Right lung (tissue), 10 donors: ENCODE measurements at places on chromosomes 11 and 22. TPM values are rescaled to one million over a fixed set of nuclear protein-coding genes. Genes with fewer than 3 reads are reported as not detected.

DNA sequence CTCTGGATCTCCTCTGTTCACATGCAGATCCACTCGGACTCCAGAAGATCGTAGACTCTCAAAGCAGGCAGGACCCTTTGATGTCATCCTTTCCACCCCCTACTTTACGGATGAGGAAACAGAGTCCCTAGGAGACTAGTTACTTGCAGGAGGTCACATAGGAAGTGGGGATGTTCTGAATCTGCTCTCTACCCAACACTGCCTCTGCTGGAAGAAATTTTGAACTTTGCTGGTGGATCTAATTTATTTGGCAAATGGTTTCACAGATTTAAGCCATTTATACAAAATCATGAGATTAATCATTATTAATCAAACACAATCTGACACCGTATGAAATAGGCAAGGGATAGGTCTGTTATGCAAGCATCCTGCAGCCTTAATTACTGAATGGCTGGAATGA is 55.0 kb upstream of the USP47 start:
- DNase-seq = peak; percentile 19

DNA sequence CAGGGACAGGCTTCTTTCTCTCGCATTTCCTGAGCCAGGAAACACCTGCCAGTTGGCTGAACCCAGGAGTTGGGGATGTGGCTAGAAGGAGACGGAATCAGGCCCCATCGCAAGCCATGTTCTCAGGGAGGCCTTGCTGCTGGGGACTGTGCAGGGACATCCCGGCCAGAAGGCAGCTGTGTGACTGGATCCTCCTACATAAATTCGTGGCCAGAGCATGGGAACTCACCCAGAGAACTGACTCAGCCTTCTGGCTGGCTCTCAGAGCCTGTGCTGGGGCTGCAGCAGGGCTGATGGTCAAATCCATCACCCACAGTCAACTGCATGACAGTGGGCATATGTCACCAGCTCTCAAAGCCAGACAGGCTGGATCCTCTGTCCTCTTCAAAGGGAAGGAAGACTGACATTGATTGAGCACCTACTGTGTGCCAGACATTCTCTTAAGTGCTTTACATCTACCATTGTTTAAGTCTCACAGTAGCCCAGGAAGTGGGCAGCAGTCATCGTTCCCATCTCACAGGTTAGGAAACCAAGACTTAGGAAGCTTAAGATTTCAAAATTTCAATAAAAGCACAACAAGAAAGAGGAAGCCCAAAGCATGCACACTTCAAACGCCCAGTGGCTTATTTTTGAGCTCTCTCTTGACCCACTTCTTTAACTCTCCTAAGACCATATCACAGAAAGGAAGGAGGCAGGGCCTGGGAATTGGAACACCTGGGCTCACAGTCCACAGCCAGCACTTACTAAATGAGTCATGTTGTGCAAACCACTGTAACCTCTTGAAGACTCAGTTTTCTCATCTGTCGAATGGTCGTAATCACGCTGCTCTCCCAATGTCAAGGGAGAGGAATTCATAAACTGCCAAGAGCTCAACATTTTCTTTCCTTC is 30.9 kb upstream of the CACNG2 start:
- DNase-seq = no peak

DNA sequence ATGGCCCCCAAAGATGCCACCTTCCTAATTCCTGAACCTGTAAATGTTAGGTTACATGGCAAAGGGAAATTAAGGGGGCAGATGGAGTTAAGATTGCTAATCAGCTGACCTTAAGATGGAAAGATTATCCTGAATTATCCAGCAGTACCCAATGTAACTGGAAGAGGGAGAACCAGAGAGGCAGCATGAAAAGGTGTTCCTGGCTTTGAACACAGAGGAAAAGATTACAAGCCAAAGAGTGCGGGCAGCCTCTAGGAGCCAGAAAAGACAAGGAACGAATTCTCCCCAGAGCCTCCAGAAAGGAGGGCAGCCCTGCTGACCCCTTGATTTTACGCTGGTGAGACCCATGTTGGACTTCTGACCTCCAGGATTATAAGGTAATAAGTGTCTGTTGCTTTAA is 15.1 kb upstream of the THRSP start:
- DNase-seq = no peak

DNA sequence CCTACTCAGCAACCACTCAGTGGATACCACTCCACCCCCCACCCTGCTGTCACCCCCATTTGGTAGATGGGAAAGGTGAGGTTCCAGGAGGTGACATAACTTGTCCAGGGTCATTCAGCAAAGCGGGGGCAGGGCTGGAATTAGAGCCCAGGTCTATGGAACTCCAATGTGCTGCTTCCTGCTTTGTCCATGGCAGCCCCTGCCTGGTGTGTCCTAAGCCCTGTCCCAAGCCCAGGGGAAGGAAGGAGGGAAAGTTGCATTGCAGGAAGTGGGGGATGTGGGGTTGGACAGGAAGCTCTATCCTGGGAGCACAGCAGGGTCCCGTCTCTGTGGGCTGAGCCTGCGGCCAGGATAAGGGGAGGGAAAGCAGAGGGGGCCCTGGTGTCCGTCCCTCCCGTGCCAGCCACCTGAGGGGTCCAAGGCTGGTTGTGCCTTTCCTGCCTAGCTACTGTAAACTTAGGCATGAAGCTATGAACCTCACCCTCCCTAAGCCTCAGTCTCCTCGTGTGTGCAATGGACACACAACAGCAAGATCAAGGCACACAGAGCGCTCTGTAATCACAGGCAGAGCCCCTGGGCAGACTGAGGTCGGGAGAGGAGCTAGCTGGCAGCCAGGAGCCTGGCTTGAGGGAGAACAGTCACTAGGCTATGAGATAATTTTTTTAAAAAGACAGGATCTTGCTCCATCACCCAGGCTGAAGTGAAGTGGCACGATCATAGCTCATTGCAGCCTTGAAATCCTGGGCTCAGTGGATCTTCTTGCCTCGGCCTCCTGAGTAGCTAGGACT is 12.9 kb downstream of the GAL3ST1 start:
- no peak for DNase-seq

DNA sequence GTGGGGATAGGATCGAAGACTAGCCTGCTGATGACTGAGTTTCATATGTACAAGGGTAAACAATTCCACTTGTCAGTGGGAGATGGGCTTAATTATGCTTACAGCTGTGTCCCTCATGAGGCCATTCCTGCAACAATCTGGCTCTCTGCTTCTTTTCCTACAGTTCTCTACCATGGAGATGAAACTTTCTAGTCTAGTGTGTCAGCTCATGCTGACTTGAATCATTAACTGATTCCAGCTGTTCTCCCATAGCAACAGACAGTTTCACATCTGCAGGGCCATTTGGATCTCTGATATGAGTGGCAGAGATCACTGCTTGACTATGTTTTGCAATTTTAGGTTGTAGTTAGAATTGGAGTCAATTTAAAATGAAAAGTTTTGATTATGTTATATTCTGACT is 1251.7 kb upstream of the RAG2 start:
- DNase-seq = peak; percentile 22

DNA sequence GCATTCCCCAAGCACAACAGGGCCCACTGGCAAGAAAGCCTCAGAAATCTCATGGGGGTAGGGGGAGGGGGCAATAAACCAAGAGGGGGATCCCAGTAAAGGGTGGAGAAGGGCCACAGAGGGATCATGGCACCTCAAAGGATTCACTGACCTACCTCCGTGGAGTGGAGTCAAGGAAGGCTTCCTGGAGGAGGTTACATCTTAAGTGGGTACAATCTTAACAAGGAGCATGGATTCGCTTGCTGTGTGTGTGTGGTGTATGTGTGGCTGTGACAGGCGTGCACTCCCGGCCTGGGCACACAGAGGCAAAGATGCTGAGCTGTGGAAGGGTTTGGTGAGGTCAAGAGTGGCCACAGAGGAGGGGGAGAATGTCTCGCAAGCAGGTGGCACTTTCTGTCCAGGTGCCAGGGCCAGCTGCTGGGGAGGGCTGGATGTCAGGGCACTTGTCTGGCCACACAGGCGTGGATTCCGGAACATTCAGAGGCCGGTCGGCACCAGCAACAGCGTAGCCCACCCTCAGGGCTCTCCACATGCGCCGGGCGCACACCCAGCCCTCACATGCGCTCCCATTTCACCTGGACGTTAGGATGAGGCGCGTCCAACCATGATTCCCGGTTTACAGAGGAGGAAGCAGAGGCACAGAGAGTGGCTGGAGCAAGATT is 43.3 kb downstream of the WNT7B start:
- DNase-seq = no peak

GRCh38 chr11:78564490-78565467 is 9.9 kb downstream of the NARS2 start:
- no peak for DNase-seq

- DNase-seq = peak; percentile 47
Observed at GRCh38 chr22:50403701-50404101, 60.6 kb downstream of the PPP6R2 start.

GRCh38 chr11:73983741-73984538 is 1.3 kb upstream of the UCP2 start:
- no peak for DNase-seq

GRCh38 chr11:61087426-61088119 is 14.7 kb upstream of the CD5 start:
- DNase-seq = no peak

GRCh38 chr22:21051831-21052400 is 6.2 kb downstream of the LRRC74B start:
- no peak for DNase-seq

DNA sequence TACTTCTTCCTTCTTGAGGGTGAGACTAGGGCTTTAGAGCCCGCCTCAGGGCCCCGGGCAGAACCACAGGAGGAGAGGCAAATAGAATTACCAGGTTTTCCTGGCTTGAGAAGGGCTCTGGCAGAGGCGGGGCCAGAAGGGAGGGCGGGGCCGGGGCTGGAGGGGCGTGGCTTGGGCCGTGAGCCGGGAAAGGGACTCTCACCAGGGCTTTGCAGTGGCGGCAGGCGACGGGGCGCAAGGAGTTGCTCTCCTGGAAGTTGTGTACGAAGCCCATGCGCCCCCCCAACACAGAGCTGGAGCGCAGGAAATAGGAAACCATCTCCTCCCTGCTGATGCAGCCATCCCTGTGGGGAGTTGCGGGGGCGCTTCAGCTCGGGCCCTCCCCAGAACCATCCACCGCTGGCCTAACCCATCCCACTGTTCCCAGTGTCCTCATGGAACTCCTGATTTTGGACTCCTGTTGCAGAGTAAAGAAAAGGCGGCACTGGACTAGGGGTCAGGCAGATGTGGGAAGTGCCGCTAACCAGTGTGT is 6.9 kb upstream of the NRXN2 start:
- no peak for DNase-seq

DNA sequence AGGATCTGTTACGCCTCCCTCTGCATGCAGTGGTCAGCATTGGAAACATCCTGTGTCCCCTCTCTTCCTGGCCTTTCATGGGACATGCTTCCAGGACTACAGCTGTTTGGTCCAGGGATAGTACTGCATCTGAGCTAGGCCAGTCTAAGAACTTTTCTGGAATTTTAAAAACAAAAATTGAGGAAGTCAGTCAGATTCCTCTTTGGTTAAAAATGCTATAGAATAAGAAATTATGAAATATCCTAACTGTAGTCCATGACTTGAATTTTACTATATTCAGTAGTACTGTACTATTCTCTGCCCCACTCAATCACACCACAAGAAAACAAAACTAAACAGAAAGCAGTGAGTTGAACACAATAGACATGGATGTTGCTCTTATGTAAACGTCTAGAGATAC is 201.0 kb upstream of the CADM1 start:
- DNase-seq = no peak

DNA sequence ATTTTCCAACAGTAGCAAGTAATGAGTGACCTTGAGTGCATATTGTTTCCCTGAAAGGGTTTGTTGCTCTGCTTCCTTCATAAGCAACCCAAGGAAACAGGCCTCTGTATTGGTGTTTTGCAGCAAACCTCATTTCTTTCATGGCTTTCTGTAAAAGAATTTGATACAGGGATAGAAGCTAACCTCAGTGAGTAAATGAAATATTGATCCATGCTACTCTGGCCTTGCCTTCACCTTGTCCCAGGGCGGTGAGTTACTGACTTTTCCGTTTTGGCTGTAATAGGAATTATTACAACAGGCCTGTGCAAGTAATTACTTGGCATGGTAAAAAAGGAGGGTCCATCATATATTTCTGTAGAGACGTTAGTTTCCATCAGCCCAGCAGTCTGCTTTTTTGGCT is 130.9 kb upstream of the MPPED2 start:
- DNase-seq = no peak

GRCh38 chr11:119218141-119218878 is 12.2 kb downstream of the CBL start:
- no peak for DNase-seq

LYVE1 gene
- 134 TPM for polyA plus RNA-seq

SLC22A12 gene
- polyA plus RNA-seq = not detected

TEX12 gene
- polyA plus RNA-seq = 0.23 TPM

CYB5R2 gene
- 18.1 TPM for polyA plus RNA-seq

INPP5J gene
- polyA plus RNA-seq = 2.0 TPM

OR52N4 gene
- polyA plus RNA-seq = not detected

SAA4 gene
- not detected for polyA plus RNA-seq

CYTH4 gene
- 4.5 TPM for polyA plus RNA-seq

E2F8 gene
- polyA plus RNA-seq = 47.4 TPM

CABP7 gene
- polyA plus RNA-seq = 0.16 TPM

CBLIF gene
- not detected for polyA plus RNA-seq

TFIP11 gene
- 33.5 TPM for polyA plus RNA-seq
